ENCODE measurements at places on chromosomes 2 and 18.
A peak's percentile ranks its signal among the peaks of the same experiment; 100 is the strongest.

GRCh38 chr2:163768881-163769695, 33.3 kb upstream of the FIGN start:
- DNase-seq: peak; percentile 1

DNA sequence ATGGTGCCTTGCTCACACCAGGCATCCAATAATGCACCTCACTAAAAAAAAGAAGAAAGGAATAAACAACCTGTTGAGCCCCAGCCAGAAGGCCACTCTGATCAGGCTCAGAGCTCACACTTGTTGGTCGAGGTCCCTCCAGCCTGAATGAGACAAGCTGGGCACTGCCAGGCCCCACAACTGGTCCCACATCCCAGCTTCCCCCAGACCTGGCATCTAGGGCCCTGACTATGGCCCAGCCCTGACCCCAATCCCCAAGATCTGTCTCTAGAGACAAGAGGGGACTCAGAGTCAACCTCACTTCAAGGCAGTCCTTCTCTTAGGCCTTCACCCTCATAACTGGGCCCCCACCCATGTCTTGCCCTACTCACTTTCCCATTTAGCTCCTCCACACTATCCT, 22.4 kb downstream of the TEX51 start:
- DNase-seq: no peak

GRCh38 chr2:176122683-176123410, at the start of gene HOXD9:
TSS of gene HOXD9 (plus strand) at chr2:176122719. CDS start at chr2:176122769, 50 bp downstream.
- DNase-seq: no peak

- DNase-seq: no peak
These were observed 513.0 kb upstream of the MYT1L start for GRCh38 chr2:2843969-2844548.

DNA sequence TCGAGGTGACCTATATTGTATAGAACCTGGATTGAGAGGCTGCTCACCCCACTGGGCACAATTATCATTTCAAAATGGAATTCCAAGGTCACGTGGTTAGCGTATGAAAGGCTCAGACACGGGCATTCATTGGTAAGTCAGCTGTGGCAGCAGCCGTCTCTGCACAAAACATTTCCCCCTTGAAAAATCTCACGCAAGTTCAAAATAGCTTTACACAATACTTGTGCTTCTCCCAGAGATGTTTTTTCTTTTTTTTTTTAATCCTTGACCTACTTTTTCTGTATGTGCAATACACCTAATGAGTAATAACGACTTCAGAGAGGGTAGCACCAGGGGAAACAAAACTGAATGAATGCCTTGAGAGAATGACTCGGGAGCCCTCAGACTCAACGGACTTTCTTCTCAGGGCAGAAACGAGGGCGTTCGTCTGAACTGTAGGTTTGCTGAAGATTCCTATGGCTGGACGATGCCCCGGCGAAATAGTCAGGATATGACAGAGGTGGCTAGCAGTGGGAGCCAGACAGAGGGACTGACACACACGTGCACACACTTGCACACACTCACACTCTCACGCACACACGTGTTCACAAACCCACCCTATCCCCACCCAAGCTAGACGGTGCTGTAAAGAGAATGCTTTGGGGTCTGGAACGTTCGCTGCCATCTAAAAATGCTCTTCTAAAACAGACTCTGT, 77.8 kb downstream of the PDCL3 start:
- DNase-seq: peak; percentile 20

- DNase-seq: no peak
These were observed 19.2 kb upstream of the PKDCC start for GRCh38 chr2:42028571-42029148.

- DNase-seq: no peak
These were observed 14.7 kb downstream of the CFLAR start for GRCh38 chr2:201130524-201131186.

GRCh38 chr18:79856119-79857007, 58.6 kb downstream of the KCNG2 start:
- peak; percentile 39 for DNase-seq

DNA sequence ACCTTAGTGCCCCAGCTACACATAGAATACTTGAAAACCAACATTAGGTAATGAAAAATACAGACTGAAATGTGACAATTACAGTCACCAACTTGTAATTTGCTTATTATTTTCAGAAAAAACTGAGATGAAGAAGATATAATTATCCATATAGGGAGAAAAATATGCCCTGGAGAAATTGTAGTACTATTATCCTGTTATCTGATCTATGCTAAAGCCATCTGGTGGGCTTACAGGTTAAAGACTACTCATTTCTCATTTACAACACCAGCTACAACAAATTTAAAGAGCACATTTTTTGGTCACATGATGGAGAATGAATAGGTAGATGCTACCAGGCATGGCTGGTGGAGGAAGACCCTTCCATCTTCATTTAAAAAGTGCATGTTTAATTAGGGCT, 79.6 kb upstream of the NYAP2 start:
- no peak for DNase-seq

GRCh38 chr2:202564226-202564625, 70.5 kb upstream of the FAM117B start:
- DNase-seq: no peak

DNA sequence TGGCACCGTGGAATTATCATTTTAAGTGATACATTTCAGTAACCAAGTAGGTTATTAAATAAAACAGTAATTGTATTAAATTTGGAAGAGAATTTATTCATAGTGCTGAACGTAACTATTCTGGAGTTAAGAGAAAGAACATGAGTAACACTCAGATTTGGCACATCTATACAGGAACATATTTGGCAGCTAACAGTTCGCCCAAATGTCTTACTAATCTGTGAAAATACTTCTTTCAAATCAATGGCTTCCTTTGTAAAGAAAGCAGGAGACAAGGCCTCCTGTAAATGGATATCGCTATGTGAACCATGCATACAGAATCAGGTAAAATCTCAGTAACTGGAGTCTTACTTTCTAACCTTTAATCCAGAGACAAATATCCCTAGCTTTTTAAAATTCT, 64.4 kb downstream of the ZNF516 start:
- peak; percentile 60 for DNase-seq

DNA sequence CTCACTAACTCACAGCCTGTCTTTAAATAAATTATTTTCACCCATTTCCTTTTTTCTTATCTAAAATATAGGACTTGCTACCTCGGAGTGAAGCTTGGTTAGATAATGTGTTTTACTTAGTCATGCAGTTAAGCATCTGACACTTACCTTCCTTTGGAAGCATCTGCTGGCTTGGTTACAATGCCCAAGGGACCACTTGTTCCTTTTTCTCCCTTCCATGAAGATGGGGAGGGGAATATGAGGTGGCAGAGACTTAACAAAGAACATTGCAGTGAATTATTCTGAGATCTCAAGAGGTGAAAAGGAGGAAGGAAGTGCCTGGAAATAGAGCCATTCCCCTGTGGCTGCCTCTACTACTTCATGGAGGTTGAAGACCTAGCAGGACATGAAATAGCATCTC, 145.4 kb upstream of the FOSL2 start:
- peak; percentile 13 for DNase-seq

DNA sequence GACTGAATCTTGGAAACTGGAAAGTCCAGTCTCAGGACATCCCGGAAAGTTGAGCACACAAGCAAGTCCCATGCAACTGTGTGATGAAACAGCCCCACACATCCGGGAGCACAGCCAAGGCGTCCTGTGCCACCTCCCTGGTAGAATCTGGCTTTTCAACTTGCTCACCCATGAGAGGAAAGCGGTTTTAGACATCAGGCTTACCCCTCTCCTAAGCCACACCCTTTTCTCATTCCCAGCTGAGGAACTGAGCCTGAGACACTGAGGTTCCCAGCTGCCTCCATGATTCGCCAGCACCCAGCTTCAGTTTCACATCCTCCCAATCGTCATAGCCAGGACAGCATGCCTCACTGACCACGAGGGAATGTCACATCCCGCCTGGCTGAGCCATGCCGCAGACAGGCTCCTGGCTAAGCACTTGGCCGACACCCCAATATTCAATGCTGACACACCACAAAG, 60.3 kb downstream of the STEAP3 start:
- DNase-seq: no peak

DNA sequence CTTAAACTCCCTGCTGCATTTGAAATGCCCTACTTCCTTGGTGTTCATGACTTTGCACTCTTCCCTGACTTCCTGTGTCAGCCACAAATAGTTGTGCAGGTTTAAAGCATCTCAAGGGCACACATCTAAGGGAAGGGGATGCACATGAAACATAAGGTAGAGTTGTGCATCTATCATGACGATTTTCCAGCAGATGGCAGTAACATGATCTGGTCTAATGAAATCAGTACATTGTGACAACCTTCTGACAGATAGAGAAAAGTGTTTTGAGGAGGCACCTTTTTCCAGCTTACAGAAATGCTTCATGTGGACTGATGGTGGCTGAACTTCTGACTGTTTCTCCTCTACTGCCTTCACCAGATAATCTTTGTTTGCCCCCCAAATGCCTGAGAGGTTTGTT, 238.9 kb downstream of the XIRP2 start:
- DNase-seq: peak; percentile 36

- no peak for DNase-seq
These were observed 14.7 kb upstream of the ITGB6 start for GRCh38 chr2:160214461-160215445.

- DNase-seq: no peak
These were observed 70.5 kb upstream of the PPP1CB start for GRCh38 chr2:28681158-28681571.

- DNase-seq: no peak
These were observed 249.0 kb downstream of the IKZF2 start for GRCh38 chr2:212902421-212902820.

DNA sequence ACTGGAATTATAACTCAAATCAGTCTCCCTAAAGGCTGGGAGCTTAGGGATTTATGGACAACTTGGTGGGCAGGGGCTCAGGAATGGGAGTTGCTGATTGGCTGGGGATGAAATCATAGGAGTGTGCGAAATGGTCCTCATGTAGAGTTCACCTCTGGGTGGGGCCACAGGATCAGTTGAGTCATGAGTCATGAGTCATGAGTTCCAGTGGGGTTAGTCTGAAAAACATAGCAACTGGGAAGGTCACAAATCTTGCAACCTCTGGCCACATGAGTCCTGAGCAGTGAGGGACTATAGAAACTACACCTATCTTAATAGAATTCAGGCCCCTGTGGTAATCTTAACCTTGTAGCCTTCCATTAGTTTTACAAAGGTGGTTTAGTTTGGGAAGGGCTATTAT, 383.3 kb downstream of the RBM43 start:
- no peak for DNase-seq

DNA sequence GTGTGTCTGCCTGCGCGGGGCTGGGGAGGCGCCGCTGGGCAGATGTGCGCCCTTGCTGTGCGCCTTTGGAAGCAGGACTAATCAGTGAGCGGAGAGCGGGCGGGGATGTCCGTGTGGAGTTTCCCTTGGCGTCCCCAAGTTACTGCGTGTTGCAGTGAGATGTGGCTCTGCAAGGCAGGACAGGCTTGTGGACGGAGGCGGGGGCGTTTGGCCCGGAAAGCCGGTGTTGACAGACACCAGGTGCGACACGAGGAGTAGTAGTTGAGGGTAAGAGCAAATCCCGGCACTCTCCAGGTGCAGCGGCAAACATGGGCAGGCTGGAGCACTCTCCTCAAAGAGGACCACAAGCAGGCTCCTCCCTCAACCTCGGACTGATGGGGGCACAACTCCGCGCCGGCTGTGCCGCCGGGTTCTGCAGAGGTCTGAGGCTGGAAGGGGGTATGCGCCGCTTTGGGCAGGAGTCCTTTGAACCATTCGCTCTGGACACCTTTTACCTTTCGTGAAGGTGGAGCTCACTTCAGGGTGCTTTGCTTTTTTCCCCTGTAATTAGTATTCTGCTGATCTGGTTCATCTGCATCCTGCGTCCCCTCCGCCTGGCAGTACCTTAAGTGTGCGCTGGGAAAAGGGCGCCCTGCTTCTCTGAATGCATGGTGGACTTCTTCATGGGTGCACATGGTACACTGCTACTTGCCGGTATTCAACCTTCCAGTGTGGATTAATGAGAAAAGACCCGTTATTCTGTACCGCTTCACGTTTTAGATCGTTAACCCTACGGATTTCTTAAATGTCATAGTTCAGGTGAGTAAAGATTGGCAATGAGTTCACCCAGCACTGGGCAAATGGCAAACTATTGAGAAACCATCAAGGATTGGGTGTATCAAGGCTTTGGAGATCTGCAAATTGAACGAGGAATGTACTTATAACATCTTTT, 608 bp downstream of the CDH7 start:
- peak; percentile 61 for DNase-seq

GRCh38 chr18:48572402-48573126, 33.7 kb downstream of the CTIF start:
- no peak for DNase-seq

DNA sequence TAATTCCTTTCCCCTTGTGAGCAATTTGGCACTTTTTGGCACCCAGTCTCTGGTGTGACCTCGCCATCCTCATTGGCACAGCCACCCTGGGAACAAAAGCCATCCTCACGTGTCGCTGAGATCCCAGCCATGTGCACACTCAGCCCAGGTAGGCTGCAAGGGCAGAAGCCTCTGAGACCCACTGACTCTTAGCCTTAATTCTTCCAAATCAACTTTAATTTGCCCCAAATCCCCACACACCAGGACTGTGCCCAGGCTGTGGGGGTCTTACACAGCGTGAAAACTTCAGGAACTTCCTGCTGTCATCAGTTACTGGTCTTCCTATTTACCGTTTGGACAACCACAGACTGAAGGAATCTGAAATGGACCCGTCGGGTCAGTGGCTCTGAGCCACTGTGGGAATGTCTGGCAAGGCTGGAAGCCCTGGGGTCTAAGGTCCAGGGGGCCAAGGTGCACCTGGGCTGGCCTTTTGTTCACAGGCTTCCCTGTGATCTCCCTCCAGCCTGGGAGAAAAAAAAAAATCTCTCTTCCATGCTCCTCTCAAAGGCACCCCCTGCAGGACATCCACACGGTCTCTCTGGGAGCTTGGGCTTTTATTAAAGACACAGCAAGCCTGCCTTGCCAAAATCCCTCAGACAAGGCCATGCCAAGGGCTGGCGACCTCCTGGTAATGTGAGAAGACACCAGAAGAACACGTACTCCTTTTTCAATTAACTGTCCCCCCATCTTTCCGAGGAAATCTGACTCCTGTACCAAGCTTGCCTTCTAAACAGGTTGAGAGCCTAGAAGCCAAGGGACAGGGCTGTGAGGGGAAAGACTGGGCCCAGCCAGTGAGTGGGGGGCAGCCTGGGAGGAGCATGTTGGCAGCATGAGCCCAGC, 42.1 kb upstream of the LAPTM4A start:
- peak; percentile 22 for DNase-seq

DNA sequence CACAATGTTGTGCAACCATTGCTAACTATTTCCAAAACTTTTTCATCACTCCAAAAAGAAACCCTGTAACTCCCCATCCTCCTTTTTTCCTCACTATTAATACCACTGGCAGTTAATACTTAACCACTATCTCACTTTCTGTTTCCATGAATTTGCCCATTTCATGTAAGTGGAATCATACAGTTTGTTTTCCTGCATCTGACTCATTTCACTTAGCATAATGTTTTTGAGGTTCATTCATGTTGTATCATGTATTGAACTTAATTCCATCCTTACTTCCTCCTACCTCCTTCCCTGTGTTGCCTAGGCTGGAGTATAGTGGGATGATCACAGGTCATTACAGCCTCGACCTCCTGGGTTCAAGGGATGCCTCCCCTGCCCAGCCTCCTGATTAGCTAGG, 68.3 kb downstream of the FAM117B start:
- no peak for DNase-seq
